ENCODE measurements at places on chromosomes 2 and 18.

GRCh38 chr18:24968238-24968775 lies 383.7 kb downstream of the ZNF521 start:
- no peak for DNase-seq

DNA sequence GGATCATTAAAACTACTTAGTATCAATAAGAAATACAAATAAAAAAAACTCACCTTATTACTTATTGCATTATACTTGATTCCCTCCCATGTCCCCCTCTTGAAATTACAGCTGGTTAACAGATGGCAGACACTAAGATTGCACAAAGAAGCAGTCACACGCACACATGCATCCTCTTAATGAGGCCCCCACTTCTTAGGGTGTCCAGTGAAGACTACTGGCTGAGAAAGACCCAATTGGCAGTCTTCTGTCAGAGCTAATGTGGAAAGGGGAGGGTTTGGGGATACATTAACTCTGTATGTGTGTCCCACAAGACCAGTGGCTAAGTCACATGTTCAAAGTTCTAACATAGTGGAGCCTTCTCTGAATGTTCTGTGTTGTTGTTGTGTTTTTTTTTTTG lies 210.7 kb downstream of the MTX2 start:
- no peak for DNase-seq

DNA sequence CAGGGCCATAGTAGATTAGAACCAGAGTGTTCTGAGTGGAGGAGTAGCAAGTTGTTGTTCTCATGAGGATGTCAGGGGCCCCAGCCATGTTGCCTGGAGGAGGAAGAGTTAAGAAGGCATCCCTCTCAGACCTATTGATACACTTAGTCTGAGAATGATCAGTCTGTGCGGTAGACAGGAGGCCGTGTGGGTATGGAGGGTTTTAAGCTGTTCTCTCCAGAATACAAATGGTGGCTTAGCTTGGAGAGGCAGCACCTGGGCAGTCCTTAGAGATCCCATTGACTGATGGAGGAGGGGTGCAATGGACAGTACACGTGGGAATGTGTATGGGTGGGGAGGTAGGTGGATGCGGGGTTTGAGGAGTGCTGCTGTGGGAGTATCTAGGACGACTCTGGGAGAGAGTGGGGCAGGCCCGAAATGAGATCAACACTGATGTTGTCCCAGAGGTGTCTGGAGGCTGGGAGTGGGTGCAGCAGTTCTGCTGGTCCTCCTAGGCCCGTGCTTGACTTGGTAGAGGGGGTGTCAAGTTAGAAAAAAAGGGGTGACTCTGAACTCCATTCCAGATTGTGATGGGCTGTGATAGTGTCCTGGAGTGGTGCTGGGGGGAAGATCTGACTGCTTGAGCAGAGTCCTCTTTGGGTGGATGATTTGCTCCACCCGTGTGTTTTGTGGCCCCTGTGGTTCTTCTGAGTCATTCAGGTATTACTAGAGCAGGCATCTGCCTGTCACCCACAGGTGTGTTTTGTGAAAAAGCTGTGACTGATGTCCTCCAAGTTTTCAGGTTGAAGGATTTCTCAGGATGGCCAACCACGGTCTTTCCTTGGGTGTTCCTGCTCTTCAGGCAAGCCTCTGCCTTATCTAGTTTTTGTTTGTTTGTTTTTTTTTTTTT lies 44.7 kb downstream of the C2orf42 start:
- DNase-seq, result no peak

GRCh38 chr2:151708788-151709187 lies 25.5 kb downstream of the NEB start:
- DNase-seq, result no peak

DNA sequence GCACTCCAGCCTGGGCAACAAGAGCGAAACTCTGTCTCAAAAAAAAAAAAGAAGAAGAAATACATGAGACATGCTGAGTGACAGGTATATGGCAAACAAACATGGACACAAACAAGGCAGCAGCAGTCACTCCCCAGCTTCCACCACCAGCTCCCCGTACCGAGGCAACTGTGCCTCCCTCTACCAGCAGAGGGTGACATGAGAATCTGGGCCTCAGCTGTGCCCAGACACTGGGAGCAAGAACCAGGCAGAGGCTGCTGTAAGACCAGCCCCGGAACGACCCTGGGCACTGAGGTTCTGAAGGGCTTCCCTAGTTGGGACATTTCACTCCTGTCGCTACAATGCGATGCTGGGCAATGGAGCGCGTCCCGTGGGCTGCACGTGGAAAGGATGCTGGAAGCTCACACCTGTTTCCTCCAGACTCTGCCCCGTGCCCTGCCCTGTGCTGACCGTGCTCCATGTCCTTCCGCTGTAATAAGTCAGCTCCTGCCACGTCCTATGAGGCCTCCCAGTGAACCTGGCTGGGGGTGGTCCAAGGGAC lies 37.1 kb downstream of the BOK start:
- DNase-seq, result no peak

GRCh38 chr18:48595703-48596218 lies 56.9 kb downstream of the CTIF start:
- DNase-seq, result no peak

DNA sequence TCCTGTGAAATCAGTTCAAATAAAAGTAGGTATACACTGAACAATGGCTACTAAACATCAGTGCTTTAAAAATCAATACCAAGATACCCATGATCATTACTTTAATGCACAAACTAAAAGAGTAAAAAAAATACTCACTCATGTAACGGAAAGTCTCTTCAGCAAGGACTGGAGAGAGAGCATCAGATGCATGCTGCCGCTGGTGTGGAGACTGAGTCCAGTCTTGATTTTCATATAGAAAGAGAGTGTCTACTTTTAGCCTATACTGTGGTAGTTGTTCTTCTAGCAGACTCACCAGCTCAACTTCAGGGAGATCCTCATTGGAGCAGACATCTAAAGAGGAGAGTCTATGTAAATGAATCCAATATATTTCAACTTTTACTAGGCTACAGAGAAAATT lies 44.0 kb downstream of the TRAK2 start:
- no peak for DNase-seq

- no peak for DNase-seq
These were observed 173.9 kb downstream of the CALCRL start for GRCh38 chr2:187274146-187274545.

- no peak for DNase-seq
These were observed 57.4 kb downstream of the RAB31 start for GRCh38 chr18:9765501-9765900.

DNA sequence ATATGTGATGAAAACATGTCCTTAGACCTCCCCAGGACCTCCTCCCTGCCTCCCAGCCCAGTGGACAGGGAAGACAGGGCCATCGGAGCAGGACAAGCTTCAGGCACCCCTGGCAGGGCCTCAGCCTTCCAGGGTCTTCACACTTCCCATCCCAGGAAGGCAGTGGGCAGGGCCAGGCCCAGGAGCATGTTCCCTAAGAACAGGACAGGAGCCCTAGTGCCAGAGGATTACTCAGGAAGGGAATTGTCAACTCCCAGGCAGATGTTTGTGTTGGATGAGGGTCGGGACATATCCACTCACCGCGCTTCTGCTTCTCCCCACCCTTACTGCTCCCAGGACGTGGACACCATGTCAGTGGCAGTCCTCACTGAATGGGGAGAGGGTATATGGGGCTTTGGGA lies 138.9 kb downstream of the TNS1 start:
- DNase-seq, result no peak

DNA sequence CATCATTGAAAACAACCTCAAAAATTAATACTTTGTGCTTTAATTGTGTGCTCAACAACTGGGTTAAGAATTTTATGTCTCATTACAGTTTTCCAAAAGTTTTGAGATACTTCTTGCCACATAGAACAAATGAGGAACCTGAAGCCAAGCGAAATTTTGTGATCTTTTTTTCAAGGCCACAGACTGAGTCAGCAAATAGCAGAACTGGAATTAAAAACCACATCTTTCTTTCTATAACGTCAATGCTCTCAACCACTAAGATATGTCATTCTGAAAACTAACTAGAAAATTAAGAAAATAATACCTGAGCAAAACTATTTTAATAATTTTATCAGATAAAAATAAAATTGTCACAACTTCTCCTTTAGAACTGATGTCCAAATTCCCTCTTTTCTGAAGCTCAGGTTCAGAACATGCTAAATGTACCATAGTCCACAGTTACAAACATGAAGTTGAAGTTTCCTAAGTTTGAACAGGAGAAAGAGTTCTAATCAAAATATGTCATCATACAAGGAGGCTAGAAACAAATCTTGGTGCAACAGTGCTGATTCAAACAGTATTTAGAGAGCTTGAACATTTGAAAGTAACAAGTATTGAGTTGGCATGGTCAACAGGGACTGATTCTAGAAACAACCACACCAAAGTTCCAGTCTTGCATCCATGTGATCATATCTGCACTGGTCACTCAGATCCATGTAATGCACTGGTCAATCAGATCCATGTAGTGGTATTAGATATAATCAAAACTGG lies 27.6 kb upstream of the CALCRL start:
- no peak for DNase-seq

GRCh38 chr18:55981712-55982475 lies 393.9 kb upstream of the TCF4 start:
- DNase-seq, result no peak

- DNase-seq, result no peak
These were observed 228.8 kb downstream of the ETAA1 start for GRCh38 chr2:67625690-67626475.

GRCh38 chr18:13480571-13481255 lies 245.6 kb downstream of the FAM210A start:
- no peak for DNase-seq

DNA sequence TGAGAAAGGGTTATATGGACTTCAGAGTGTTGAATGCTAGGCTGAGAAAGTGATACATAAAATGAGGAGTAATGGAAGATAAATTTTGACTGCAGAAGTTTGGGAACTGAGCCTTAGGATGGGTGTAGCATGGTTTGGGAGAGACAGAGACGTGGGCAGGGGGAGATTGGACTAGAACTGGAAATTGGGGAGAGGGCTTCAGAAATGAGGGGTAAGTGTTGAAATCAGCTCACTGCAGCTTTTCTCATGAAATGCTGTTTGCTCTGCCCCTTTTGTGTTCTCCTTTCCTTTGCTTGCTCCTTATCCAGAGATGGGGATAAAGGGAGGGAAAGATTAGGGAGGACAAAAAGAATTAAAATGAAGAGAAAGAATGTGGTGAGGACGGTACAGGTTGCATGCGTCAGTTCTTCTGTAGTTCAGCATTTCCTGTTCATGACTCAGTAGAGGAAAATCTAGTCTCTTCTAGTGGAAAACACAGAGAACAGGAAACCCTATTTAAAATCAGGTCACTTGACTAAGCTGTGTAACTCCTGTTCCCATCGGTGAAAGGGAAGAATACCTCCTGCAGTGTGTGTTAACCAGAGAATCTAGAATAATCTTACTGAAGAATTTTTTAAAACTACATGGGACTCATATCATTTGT lies 105.6 kb downstream of the CRIM1 start:
- DNase-seq, result no peak

DNA sequence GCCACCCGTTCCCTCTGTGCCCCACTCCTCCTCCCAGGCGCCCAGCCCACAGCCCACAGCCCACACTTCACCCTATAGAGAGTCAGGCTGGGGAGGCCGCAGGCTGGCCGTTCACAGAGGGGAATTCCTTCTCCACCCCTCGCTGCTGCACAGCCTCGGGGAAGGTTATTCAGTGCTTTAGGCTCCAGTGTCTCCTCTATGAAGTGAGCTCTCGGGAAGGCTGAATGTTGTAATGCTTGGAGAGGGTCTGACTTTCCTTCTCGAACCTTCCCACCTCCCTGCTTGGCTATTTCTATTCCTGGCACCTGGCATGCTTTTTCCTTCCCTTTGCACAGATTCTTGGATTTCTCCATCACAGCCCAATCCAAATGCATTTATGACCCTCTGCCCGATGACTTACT lies 62.5 kb upstream of the SMAD7 start:
- DNase-seq, result peak; percentile 39

DNA sequence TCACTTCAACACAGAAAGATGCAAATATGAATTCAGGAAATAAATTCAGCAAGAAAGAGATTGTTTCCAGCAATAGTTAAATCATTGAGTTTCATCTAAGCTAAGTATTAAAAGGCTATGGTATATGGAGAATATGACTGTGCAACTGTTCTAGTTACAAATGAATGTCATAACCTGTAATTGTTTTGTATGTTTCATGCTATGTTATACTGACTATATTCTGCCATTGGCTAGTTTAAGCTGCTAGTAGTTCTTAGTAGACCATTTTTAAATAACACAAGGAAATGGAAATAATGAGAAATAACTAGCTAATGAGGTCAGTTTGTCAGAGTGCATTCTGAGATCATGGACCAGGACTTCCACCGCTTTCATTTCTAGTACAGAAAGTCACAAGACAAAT lies 1154.9 kb upstream of the TMEFF2 start:
- no peak for DNase-seq

- no peak for DNase-seq
These were observed 30.2 kb downstream of the NYAP2 start for GRCh38 chr2:225429717-225430116.

GRCh38 chr2:129755786-129756185 lies 223.7 kb upstream of the RAB6C start:
- DNase-seq, result no peak

DNA sequence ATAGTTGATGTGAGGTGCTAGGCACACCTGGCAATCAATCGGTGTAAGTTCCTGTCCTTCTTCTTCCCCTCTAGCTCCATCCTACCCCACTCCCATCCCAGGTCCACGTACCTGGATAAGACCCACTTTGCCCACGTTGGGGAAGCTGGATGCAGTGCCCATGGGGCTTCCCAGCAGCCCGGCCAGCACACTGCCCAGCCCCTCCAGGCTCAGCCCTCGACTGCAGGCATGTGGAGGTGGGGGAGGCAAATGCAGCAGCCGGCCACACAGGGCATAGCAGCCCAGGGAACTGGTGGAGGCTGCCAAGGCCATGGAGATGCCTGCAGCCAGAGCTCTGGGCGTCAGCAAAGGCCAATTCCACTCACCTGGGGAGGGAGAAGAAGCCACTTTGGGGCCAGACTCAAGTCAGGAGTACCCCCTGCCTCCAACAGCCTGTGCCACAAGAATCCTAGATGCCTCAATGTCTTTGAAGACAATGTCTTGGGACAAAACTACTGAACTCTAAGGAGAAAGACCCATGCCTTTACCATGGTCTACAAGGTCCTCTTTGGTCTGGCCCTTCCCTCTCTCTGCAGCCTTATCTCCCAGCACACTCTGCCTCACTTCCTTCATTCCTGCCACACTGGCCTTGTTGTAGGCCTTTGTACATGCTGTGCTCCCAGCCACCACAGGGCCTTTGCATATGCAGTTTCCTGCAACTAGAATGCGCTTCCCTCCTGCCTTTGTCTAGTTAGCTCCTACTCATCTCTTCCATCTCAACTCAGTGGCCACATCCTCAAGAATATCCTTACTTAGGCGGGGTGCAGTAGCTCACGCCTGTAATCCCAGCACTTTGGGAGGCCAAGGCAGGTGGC lies 4.5 kb downstream of the SLC23A3 start:
- DNase-seq, result no peak

DNA sequence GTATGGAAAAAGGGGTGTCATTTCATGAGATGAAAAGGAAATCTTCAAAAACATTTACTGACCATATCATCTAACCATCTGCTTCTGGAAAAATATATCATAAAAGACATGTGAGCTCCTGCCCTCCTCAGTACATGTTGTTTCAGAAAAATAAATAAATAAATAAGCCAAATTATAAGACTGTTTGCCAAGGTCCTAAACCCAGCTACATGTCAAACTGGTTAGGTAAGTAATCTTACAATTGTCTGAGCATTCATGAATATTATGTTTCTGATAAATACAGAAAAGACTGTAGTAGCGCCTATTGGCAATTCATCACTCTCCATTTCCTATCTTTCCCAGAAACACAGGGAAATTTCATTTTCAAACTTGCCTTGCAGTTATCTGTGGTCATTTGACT lies 138.9 kb upstream of the SETBP1 start:
- DNase-seq, result no peak
